Activated CD4-positive, alpha-beta memory T cell treated with anti-CD3 and anti-CD28 coated beads, Interleukin-2, amount 10 ng/mL, durations not matched to agents 7 days and 5 days (primary cell): ENCODE measurements at places on chromosomes 7 and 10.

DNA sequence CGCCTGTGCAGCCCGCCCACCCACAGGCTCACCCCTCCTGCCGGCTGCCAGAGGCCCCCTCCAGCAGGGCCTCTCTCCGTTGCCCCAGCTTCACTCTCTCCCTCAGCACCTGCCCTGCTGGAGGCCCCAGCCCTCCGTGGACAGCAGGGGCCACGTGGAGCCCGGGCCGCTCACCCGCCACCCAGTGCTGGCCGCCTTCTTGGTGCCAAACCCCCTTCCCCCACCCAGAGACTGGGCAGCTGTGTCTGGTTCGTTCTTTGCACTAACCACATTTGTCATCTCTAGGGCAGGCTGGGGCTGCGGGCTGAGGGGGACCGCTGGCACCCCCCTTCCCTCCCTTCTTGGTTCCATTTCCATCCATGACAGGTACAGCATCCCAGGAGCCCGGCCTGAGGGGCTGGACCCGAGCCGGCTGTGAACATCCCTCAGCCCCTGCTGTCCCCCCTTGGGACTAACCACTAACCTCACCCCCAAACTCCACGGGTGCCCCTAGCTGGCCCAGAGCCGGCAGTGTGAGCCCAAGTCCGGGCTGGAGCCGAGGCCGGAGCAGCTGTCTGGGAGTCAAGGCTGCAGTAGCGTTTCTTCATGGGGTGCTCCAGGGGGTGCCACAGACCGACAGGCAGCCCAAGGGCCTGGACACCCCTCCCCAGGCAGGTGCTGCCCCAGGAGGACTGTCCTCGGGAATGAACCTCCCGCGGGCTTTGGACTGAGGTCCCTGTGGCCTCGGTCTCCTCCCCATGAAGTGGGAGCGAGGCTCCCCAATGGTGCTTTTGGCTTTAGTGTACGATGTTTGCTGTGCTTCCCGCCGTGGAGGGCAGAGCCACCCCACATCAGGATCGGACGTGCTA, 25.5 kb upstream of the AMZ1 start:
- no peaks in the 10 kb centered on the region for H3K36me3 ChIP-seq
- no peak for DNase-seq
- H3K27ac ChIP-seq: no peak overlapping the region
- no peaks in the 10 kb centered on the region for H3K4me1 ChIP-seq

DNA sequence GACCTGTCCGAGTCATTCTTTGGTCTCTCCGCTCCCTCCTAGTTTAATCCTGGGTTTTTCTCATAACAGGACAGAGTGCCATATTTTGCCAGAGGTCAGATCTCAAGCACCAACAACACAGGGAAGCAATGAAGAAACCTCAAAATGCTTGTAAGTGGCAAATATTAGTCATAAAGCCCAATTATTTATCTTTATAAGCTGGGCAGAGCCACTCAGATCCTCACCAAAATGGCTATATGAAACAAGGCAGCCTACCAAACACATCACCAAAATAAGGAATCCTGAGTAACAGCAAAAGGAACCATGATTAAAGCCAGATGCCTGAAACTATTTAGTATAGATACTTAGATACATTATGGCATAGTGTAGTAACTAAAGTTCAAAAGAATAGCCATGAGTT, 4.7 kb downstream of the ECD start:
- H3K4me3 ChIP-seq: no peak overlapping the region
- H3K4me1 ChIP-seq: peaks cover 61% of the 10 kb centered on the region
- H3K36me3 ChIP-seq: peaks cover 48% of the 10 kb centered on the region
- no peak for DNase-seq

GRCh38 chr7:29042824-29043231, 84.7 kb upstream of the TRIL start:
- H3K27ac ChIP-seq: no peak overlapping the region
- no peak overlapping the region for H3K4me3 ChIP-seq
- peaks cover 3% of the 10 kb centered on the region for H3K27me3 ChIP-seq
- DNase-seq: no peak
- no peaks in the 10 kb centered on the region for H3K36me3 ChIP-seq

GRCh38 chr10:93516006-93516380, 19.6 kb downstream of the CEP55 start:
- H3K27ac ChIP-seq: no peak overlapping the region
- no peaks in the 10 kb centered on the region for H3K27me3 ChIP-seq
- H3K36me3 ChIP-seq: peaks cover 69% of the 10 kb centered on the region
- no peak for DNase-seq
- no peak overlapping the region for H3K4me3 ChIP-seq
